ENCODE measurements at places on chromosomes 12 and 14. TPM values are rescaled to one million over a fixed set of nuclear protein-coding genes. Genes with fewer than 3 reads are reported as not detected.

- DNase-seq, result no peak
Observed at GRCh38 chr14:75213172-75213571, 36.8 kb upstream of the TMED10 start.

GRCh38 chr12:109452489-109452888 lies 24.6 kb downstream of the KCTD10 start:
- DNase-seq, result no peak

GRCh38 chr12:50922820-50923219 lies 29.5 kb upstream of the HIGD1C start:
- DNase-seq, result no peak

Gene KRT79
- not detected for total RNA-seq

Gene IL31
- total RNA-seq, result not detected
